Stimulated activated CD4-positive, alpha-beta T cell treated with anti-CD3 and anti-CD28 coated beads, Interleukin-1b, Interleukin-23, amount 100 ng/mL, for 24 hours (primary cell): ENCODE measurements at places on chromosomes 1 and 21.

DNA sequence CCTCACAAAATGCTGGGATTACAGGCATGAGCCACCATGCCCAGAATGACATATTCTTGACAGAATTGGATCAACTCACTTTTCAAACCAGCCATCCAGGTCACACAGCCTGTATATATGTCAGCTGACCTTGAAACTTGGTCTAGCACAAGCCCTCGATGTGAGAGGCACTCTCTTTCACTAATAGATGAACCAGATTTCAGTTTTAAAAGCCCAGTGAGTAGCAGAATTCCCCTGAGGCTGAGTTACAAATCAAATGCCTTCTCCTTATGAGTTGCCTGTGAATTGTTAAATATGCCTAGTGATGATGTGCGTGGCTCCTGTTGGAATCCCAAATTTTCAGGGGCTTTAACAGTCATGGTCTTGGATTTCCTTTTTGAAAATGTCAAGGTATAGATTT, 88.7 kb downstream of the CD247 start:
- no peak for DNase-seq

DNA sequence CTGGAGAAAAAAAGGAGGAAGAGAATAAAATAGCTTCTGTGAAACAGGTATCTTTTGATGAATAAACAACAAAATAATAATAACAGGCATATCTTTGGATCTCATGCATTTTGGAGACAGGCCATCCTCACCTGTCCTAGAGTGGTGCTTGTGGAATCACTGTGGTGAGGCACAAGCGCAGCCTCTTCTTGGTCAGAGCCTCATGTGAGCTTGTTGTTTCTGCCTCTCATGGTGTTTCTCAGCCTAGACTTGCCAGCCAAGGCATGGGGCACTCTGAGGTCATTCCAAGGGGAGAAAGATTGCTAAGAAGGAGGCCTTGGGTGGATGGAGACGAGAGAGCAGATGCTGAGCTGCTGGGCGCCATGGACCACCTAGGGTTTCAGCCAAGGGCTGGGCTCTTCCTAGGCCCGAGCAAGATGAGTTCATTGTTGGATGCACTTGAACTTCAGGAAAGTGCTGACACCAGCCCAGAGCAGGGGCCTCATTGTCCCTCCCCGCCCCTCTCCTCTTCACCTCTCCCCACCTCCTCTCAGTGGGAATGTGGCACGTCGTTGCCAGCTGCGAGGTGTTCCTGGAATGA, 49.5 kb downstream of the ATP5PO start:
- no peak for DNase-seq

- DNase-seq, result no peak
Observed at GRCh38 chr1:116793357-116793935, 39.2 kb downstream of the CD2 start.

GRCh38 chr1:207918011-207918410, 7.1 kb upstream of the CD34 start:
- DNase-seq, result no peak

DNA sequence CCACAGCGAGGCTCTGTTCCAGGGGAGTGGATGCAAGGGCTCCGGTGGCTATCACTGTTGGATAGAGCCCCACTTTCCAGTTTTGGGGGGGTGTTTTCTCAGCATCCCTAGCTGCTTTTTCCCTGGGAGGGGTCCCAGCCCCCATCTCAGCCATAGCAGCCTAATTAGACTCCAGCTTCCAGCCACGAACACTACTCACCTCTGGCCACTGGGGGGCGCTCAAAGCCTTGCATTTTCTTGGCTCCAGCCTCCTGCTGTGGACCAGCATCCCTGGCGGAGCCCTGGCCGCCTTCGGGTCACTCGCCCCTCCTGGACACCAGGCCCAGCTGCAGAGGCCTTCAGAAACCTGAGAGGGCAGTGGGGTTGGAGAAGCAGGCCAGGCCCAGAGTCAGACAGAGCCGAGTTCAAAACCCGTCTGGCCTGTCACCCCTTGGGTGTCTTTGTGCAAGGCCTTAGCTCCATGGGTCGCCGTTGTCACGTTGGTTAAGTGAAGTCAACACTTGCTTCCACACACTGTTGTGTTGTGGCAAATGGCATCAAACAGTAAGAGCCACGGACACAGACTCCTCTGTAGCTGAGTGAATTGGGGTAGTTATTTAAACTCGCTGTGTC, 93.5 kb upstream of the ACTL8 start:
- DNase-seq, result peak; percentile 15

GRCh38 chr1:151062741-151063371, 2.7 kb downstream of the MLLT11 start:
- no peak for DNase-seq

DNA sequence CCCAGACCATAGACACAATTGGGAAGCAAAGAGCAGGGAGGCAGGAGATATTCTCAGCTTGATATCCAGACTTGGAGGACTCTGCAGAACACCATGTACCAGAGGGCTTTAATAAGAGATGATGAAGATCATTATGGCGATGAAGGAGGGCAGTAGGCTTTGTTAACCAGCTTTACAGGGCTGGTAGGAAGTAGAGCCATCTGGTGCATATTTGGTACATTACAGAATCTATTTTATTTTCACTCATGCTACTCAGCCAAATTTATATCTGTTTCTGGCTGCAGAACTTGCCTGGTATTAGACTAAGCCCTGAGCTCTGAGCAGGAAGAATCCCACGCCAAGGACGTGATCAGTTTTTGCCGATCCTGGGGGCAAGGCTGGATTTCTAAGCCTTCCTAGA, 61.8 kb upstream of the SYT6 start:
- no peak for DNase-seq

DNA sequence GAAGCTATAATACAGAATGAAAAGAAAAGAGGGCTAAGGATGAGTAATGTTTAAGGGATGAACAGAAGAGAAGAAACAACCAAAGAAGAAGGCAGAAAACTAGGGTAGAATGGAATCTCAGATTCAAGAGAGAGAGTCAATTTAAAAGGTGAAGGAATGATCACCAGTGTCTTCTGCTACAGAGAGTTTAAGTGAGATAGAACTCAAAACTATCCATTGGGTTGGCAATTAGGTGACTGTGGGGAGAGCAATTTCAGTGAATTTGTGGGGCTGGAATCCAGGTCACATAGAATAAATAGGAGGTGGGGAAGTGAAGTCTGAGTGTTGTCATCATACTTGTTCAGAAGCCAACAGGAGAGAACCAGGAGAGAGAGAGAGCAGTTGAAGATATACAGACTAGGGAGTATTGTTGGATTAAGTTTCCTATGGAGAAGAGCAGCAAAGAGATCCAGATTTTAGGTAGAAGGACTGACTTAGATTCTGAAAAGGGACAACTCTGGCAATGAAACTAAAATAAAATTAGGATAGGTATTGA, 19.9 kb downstream of the MACF1 start:
- no peak for DNase-seq

- no peak for DNase-seq
Observed at GRCh38 chr1:91948501-91949355, 473 bp upstream of the BRDT start.

- DNase-seq, result no peak
Observed at GRCh38 chr21:16634515-16634914, 878.3 kb upstream of the CXADR start.

GRCh38 chr1:206899717-206900116, 2.5 kb downstream of the IL24 start:
- DNase-seq, result no peak

- no peak for DNase-seq
Observed at GRCh38 chr1:26359981-26360806, 6.3 kb upstream of the CRYBG2 start.

DNA sequence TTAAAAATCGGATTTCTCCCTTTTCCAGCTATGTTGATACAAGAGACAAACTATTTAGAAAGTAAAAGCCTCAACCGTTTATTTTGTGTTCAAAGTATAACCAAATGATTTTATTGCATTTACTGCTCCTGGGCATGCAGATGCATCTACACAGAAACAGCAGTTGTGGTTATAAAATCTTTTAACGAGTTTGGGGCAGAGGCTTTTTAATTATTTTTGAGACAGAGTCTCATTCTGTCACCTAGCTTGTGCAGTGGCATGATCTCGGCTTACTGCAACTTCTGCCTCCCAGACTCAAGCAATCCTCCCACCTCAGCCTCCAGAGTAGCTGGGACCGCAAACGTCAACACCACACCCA, 33.6 kb downstream of the ZNF496 start:
- DNase-seq, result no peak

DNA sequence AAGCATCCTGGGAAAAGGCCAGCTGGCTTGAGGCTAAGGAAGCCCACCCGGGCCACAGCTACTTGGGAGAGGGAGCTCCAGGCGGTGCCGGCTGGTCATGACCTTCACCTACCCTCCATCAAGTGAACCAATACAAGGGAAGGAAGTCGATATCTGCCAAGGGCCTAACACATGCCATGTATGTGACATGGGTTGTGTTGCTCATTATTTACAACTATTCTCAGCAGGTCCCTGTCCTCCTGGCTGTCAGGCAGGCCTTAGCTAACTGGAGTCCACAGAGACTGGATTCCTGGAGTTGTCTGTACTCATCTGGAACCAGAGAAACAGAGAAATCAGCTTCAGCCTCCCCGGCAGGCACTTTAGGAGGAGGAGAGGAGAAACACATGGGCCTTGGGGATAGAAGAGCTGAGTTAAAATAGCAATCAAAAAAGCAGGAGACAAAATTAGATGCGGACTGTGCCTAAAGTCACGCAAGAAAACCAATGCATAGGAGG, 15.7 kb downstream of the TCEA3 start:
- DNase-seq, result no peak

DNA sequence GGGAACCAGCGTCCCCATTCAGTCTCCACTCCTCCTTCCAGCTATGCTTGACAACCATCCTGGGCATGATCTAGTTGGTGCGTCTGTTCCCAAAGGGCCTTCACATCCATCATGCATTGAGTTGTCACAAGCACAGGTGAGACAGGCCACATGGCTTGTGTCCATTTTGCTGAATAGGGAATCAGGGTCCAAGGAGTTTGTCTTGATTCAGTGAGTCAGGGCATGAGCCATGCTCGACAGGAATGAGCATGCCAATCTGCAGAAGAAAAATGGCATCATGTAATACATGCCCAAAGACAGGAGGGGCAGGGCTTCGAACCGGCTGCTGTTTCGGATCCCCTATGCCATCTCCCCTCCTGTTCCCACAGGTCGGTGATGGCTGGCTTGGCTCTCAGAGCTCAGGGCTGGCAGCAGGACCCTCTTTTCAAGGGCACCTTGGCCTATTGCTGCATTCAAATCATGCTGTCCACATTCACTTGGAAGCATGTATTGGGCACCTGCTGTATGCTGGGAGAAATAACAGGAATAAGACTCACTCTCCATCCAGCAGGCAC, 44.5 kb downstream of the PKP1 start:
- DNase-seq, result no peak

- no peak for DNase-seq
Observed at GRCh38 chr1:218363141-218363540, 18.0 kb downstream of the TGFB2 start.

DNA sequence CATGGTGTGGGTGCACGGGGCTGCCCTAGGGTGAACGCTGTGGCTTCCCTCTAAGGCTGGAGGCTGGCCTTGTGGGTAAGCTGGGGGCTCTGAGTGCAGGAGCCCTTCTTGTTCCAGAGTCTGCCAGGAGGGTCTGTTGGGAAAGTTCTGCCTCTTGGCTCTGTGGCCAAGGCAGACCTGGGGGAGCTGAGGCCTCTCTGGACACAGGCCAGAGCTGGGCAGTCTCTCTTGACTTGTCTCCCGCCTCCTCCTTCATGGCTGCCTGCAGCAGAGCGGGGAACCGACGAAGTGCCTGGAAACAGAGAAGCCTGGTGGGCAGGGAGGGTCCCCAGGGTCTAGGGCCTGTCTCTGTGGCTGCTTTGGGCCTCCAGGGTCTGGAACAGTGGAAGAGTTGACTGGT, 30.3 kb upstream of the PEX10 start:
- DNase-seq, result no peak

DNA sequence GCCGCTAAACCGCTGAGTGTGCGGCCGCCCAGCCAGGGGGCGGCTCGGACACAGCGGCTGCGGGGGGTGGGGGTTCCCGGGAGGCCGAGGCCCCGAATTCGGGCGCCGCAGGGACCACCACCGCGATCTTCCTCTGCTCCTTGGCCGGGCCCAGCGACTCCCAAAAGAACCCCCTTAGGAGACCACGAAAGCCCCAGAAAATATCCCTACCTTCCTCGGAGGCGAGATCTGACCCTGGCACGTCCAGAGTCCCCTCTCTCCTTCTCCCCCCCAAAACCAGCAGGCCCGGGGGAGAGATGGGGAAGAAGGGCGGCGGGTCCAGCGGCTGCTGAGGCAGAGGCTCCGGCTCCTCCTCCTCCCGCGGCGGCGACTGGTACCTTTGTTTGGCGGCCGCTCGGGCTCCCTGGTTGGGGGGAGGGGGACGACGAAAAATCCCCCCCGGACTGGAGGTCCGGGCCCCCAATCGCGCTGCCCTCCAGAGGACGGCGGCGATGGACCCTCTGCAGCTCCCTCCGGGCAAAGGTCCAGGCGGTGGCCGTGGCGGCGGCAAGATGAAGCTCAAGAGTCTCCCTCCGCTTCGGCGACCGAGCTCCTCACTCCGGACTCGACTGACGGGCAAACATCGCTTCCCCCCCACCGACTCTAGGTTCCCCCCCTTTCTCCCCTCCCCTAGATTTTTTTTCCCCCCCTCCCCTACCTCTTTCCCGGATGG, at the start of gene ARID4B:
TSS of gene ARID4B (minus strand) at position 621 of the 712 bp plus-strand sequence. CDS start 1,260 bp downstream, outside the sequence.
- DNase-seq, result peak; percentile 33
